ENCODE measurements at places on chromosomes 1 and 21.
A peak's percentile ranks its signal among the peaks of the same experiment; 100 is the strongest.

- no peak for DNase-seq
Measured at GRCh38 chr1:1119272-1119890, 3.5 kb upstream of the C1orf159 start.

DNA sequence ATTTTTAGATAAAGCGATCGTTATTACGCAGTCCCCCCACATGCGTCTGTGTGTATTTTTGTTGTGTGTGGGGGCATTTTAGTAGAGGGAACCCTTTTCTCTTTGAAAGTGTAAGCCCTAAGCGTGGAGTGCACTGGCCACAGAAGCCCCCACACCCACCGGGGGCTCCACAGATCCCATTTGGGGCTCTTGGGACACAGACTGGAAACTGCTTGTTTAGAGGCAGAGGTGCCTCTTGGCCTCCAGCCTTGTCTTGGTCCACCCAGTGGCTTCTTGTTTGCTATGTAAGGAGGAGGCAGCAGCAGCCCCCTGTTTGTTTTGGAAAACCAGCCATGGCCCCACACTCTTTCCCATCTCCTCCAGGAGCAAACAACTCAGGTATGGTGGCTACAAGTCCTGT is 42.8 kb downstream of the SLC37A1 start:
- DNase-seq: no peak

GRCh38 chr1:203665993-203666392 is 39.4 kb downstream of the ATP2B4 start:
- DNase-seq: no peak

DNA sequence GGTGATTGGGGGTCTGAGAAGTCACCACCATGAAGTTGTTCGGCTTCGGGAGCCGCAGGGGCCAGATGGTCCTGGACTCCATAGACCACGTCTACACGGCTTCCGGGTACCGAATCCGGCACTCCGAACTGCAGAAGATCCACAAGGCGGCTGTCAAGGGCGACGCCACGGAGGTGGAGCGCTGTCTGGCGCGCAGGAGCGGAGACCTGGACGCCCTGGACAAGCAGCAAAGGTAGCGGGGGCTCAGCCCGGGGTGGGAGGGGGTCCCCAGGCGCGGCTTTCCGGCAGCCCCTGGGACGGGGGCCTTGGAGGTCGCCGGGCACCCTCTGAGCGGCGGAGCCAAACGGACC is 146.5 kb downstream of the LIPI start:
- DNase-seq: no peak

DNA sequence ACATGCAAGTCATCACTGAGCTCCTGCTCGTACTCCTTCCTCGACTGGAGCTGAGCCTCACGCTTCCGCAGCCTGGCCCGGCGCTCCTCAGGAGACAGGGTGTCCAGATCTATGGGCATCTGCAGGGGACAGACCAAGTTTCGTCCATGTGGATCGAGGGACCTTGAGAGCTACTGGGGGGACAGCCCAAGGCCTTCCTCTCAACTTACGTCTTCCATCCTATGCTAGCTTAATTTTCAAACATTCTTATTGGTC is 2.4 kb downstream of the MRPL55 start:
- DNase-seq: no peak

GRCh38 chr21:32562426-32562825 is 22.9 kb downstream of the TCP10L start:
- peak; percentile 33 for DNase-seq

- DNase-seq: no peak
Measured at GRCh38 chr21:41598561-41599431, 90.8 kb upstream of the TMPRSS2 start.

DNA sequence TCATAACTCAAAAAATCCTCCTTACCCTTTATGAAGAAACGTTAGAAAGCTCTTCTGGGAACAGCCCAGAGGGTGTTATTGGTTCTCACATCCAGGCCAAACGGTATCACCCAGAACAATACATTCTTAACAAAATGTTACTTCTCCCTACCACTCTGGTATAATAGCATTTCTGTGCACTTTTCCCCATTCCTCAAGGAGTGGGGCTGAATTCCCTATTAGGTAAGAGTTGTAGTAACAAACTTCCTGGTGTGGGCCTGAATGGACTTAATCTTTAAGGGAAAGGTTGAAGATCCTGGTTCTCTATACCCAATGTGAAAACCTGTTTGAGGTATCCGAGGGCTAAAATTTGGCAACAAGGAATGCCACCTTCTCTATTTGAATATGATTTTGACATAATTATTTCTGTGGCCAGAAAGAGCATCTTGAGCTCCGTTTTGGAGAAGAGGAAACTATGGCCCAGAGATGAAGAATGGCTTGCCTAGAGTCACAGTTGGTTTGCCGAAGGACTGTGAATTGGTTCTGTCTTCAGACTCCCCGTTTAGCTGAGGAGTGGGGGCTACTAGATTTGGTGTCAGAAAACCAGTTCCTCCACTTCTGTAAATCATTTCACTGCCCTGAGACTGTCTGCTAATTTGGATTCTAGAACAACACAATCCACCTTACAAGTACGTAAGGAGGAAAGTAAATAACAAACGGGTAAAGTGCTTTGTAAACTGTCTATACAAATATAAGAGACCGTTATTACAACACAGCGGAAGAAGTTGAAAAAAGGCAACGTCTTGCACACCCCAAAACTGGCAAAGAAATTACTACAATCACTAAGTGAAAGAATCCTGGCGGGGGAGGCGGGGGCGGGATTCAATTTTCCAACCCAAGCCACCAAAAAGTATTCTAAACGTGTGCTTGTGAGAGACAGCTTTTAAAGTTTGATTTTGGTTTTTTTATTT is 2.3 kb downstream of the ANP32E start:
- DNase-seq: peak; percentile 62

DNA sequence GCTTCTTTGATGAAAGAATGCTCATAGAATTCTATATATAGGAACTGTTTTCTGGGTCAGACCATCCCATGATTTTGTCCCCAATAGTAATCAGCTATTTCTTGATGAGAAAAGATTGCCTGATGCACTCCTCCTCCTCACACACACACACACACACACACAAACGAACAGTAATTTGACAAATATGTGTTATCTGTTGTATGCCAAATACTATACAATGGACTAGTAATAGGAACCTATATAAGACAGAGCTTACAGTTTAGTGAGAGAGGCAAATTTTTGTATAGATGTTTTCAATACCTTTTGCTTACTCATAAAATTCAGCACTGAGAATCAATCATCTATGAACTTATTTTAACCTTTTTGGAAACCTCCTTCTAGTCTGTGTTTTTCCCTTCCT is 76.8 kb downstream of the PLA2G4A start:
- no peak for DNase-seq

DNA sequence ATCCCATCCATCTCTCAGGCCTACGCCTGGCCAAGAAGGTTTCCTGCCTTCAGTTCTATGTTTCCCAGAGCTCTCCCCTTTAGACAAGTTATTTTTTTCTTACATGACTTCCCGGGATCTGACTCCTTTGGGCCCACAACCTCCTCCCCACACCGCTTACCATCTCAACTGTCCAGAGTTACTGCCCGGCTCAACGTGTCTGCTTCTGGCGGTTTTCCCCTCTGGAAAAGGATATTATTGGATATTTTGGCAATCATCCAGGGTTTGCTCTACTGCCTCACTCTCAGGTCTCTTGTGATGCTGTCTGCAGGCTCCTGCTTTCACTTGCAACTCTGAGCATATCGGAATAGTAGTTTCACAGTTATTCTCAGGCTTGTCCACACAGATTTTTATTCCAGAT is 318.2 kb upstream of the CAMK1G start:
- DNase-seq: no peak

DNA sequence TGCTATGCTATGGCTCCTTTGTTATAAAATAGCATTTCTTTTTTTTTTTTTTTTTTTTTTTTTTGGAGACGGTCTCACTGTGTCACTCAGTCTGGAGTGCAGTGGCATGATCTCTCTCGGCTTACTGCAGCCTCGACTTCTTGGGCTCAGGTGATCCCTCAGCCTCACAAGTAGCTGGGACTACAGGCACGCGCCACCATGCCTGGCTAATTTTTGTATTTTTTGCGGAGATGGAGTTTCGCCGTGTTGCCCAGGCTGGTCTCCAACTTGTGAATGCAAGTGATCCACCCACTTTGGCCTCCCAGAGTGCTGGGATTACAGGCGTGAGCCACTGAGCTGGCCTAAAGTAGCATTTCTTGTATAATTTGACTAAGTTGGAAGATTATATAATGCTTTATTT is 10.8 kb downstream of the CAMTA1 start:
- DNase-seq: no peak

GRCh38 chr1:7987528-7987927 is 26.0 kb downstream of the PARK7 start:
- DNase-seq: no peak

DNA sequence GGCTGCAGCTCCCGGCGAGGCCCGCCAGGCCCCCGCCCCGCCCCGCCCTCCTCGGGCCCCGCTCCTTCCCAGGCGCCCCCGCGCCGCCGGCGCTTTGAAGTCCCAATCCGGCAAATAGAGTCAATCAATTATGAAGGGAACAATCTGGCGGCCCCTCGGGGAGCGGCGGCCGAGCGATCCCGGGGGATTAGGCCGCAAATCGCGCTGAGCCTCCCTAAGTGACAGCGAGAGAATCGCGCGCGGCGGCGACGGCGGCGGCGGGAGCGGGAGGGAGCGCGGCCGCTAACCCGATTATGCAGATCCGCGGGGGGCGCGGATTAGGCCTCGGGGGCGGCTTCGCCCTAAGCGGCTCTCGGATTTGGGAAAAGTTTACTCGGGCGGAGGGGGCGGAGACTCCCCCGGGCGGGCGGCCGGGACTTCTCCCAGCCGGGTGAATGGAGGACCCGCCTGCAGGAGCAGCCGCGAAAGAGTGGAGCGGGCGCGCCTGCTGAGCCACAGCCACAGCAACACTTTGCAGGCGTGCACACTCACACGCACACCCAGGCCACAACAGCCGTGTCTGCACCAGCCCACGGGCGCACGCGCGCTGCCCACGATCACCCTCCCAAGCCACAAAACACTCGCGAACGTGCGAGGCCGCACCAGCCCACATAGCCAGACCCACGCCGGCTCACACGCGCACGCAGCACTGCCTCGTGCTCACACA is 23.0 kb upstream of the DMBX1 start:
- DNase-seq: no peak

GRCh38 chr21:16074950-16075489 is 345.2 kb downstream of the USP25 start:
- DNase-seq: no peak

GRCh38 chr1:107991371-107992066 is 26.5 kb upstream of the VAV3 start:
- DNase-seq: no peak

DNA sequence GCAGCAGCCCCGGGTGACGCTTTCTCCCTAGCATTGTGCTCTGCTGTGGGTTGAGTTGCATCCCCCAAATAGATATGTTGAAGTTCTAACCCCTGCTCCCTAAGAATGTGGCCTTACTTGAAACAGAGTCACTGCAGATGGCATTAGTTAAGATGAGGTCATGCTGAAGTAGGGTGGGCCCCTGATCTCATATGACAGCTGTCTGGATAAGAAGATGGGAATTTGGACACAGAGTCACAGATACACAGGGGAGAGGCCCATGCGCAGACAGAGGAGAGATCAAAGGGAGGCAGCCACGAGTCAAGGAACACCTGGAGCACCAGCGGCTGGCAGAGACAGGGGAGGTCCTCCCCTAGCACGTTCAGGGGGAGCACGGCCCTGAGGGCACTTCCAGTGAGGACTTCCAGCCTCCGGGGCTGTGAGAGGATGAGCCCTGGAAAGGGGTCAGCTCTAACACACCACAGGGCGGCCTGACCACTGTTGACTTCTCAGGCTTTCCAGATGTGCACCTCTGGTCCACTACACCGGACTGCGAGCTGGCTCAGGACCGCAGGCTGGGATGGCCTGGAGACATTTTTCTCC is 46.4 kb downstream of the ABCG1 start:
- DNase-seq: no peak

DNA sequence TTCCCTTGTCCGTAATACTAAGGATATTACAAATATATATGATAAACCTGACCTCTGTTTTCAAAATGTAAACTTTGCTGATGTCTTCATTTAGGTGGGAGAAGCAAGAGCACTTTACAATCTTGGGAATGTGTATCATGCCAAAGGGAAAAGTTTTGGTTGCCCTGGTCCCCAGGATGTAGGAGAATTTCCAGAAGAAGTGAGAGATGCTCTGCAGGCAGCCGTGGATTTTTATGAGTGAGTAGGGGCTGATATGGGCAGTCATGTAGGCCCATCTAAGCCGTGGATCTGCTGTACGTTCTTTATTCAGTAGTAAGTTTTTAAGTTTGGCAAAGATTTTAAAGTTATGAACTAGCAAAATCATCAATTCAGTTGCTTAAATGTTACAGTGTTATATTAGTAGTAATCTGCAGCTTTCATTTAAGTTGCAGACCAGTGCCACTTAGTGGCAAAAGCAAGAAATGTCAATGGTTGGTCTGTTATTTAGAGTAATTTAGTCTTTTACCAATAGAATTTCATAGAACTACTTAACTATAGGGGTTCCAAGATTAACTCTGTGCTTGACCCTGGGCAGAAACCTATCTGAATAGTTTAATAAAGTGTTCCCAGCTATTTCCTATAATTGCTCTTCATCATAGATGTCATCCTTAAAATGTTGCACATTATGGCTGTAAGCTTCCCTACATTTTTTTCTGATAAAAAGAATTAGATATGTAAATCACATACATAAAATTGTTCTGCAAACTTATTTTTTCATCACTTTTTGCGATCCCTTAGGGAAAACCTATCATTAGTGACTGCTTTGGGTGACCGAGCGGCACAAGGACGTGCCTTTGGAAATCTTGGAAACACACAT is 21.3 kb downstream of the GPSM2 start:
- no peak for DNase-seq

- no peak for DNase-seq
Measured at GRCh38 chr1:230110971-230111370, 43.9 kb downstream of the GALNT2 start.

DNA sequence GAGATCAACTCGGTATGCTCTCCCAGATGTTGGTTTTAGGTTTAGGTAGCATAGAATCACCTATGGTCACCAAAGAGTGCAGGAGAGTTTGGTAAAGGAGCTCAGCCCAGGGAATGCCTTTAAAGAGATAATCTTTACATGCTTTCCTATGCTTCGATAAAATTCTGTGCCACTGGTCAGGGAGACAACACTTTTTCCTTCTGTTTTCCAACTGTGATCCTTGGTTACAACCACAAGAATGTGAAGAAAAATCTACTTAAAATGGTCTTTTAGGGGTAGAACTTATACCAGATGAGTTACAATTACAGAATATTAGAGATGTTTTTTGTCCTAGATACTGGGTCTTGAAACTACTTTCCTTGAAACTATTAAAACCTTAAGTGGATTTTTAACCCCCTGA is 895.6 kb downstream of the TTLL7 start:
- DNase-seq: no peak

DNA sequence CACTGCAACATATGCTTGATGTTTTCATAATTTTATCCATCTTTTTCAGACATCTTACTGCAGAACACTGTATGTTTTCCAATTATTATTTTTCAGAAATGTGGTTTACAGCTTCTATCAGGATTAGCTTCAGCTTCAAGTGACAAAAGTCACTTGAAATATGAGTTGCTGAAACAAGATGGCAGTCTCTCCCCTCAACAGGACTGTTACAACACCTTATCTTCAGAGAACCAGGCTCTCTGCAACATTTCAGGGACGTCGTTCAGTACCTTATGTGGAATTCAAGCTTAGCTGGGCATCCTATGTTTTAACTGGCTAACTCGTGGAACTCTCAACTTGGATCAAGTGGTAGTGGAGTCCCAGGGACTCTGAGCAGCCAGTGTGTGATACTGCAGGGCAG is 2.0 kb upstream of the UBE2G2 start:
- DNase-seq: no peak
